Nucleus accumbens (tissue), 56 donors: ENCODE measurements at places on chromosomes 5 and 9.
A peak's percentile ranks its signal among the peaks of the same experiment; 100 is the strongest.

GRCh38 chr5:171601266-171601881 is 181.9 kb downstream of the FGF18 start:
- DNase-seq = no peak

GRCh38 chr5:82364497-82364896 is 86.3 kb upstream of the RPS23 start:
- no peak for DNase-seq

- no peak for DNase-seq
These were observed 717.0 kb downstream of the BRINP1 start for GRCh38 chr9:118652258-118652657.

DNA sequence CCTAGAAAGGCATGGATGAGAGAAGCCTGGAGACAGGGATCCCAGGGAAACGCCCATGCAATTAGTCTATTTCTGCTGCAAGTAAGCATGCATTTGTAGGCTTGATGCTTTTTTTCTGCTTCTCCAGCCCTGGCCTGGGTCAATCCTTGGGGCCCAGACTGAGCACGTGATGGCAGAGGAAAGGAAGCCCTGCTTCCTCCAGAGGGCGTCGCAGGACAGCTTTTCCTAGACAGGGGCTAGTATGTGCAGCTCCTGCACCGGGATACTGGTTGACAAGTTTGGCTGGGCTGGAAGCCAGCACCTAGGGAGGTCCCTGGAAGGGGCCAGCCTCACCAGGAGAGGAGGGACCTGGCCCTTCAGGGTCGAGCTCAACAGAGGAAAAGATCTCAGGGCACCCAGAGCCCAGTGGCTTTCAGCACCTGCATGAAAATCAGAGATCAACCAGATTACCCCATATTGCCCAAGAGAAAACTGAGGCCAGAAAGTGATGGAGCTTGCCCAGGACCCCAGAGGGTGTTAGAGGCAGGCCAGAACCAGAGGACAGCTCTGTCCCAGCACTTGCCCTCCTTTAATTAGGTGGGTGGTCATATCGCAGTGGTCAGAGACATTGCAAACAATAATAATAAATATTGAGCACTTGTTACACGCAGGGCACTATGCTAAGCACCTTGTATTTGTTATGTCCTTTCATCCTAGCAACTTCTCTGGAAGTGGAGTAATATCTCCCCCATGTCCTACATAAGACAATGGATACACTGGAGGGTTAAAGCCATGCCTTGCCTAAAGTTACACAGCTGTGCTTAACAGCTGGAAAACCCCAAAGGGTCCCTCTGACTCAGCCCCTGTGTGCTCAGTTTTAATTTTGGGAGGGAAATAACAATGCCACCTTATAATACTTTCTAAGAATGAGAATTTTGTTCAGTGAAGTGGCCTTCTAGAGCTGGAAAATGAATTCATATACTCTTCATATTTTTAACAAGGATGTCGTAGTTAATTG is 67.1 kb downstream of the KLF4 start:
- peak; percentile 17 for DNase-seq

DNA sequence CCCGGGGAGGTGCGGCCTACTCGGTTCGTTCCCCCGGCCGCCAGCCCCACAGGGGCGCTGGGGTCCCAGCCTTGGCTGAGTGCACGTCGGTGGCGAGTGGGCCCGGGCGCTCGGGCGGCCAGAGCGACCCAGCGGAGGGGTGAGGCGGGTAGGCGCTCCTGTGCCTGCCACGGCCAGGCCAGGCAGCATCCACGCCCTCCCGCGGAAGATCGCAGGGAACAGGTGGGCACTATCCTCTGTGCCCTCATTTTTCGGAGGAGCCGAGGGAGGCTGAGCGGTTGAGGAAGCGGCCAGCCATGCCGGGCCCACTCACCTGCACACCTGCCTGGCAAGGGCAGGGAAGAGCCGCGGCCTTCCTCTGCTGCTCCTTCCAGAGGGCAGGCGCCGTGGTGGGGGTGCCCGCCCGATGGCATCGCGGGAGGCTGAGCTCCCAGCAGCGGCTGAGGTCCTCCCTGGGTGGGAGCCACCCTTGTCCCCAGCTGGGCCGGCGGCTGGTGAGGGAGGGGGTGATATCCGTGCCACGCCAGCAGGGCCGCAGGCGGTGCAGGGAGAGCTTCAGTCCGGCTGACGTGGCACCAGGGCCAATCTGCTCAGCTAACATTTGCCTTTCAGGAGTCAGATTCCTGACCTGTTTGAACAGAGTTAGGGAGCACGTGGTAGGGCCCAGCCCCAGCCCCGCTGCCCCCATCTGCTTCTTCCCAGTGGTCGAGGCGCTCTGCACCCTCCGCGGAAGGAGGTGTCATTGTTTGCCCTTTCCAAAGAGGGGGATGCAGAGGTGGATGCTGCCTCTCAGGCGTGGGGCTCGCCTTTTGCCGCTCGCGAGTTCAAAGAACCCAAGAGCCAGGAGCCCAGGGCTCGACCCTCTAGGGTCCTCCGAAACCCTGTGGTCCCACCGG is 1.6 kb upstream of the SEC16A start:
- DNase-seq = peak; percentile 40

GRCh38 chr9:504921-505740 is 290.5 kb downstream of the DOCK8 start:
- DNase-seq = peak; percentile 13

GRCh38 chr9:14400658-14400995 is 86.7 kb upstream of the NFIB start:
- peak; percentile 34 for DNase-seq

- DNase-seq = no peak
These were observed 49.6 kb upstream of the UBAC1 start for GRCh38 chr9:136010615-136011361.

DNA sequence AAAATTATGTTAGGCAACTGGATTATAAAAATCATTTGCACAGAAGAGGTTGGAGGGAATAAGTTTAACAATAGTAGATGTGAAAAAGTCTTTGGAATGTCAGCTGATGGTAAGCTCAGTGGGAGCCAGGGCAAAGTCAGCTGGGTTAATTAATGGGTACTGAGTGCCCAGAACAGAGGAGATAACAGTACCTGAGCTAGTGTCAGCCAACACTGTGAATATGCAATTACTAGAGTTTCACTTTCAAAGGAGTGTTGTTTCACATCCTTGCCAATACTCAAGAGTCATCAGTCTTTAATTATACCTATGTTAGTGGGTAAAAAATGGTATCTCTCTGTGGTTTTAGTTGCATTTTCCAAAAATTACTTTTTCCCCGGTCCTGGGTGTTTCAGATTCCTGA is 135.1 kb downstream of the KIF4B start:
- DNase-seq = no peak

DNA sequence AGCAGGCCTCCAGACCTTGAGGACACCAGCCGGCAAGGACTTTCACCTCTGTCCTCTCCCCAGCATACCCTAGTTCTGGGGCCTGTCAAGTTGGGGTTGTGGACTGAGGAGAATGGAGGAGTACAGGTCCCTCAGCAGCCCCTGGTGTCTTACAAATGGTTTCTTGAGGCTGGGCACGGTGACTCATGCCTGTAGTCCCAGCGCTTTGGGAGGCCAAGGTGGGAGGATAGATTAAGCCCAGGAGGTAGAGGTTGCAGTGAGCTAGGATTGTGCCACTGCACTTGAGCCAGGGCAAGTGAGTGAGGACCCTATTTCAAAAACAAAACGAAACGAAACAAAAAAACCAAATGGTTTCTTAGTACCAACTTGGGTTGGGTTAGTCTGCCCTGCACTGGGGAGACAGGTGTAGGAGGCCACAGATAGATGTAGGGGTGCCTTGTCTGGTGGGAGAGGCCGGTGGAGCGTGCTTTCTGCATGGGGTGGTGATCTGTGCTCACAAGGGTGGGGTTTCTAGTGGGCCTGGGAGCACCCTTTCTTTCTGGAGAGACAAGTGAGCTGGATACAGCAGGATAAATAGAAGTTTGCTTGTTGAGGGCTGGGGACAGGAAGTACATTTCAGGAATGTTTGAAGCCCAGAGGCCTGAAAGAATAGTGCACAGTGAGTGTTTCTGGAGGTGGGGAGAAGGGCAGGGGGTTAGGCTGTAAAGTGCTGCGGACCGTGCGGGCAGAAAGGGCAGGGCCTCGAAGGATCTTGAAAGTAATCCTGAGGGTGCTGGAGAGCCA is 37.7 kb upstream of the PSD2 start:
- DNase-seq = no peak

GRCh38 chr9:132942541-132943182 is 1.8 kb downstream of the TSC1 start:
- DNase-seq = no peak

- no peak for DNase-seq
These were observed 140.8 kb upstream of the LMX1B start for GRCh38 chr9:126472948-126473298.

GRCh38 chr9:35820076-35820475 is 5.2 kb upstream of the HINT2 start:
- no peak for DNase-seq

- DNase-seq = no peak
These were observed 78.7 kb upstream of the GNA14 start for GRCh38 chr9:77726814-77727213.

DNA sequence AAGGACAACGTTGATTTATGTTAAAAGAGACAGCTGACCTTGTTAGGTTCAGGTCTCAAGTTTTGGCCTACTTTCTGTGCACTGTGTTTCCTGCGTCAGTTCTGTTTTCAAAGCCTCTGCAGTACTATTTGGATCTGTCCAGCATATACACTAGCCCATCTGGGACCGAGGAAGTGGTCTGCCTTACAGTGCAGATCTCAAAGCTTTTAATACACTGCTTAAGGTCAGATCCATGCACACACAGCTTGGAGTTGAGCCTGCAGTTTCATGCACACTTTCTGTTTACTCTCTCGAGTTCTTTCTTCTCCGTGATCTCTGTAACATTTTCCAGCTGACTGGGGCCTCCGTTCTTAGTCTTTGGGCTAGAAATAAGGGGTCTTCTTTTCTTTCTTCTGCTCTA is 24.1 kb downstream of the CARTPT start:
- DNase-seq = no peak

DNA sequence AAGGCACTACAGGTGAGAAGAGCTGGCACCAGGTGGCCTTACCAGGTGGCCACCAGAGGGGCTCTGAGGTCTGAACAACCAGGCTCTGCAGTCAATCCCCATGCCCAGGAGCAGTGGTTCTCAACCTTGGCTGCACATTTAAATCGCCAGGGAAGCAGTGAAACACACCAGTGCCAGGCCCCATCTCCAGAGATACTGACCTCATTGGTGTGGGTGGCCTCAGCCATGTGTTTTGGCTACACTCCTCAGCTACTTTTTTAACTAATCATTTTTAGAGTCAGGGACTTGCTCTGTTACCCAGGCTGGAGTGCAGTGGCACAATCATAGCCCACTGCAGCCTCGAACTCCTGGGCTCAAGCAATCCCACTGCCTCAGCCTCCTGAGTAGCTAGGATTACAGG is 56.0 kb downstream of the GABBR2 start:
- DNase-seq = no peak

GRCh38 chr9:27192291-27192960 is 83.4 kb downstream of the TEK start:
- no peak for DNase-seq

GRCh38 chr9:8365466-8366160 is 566.0 kb upstream of the DMAC1 start:
- no peak for DNase-seq

DNA sequence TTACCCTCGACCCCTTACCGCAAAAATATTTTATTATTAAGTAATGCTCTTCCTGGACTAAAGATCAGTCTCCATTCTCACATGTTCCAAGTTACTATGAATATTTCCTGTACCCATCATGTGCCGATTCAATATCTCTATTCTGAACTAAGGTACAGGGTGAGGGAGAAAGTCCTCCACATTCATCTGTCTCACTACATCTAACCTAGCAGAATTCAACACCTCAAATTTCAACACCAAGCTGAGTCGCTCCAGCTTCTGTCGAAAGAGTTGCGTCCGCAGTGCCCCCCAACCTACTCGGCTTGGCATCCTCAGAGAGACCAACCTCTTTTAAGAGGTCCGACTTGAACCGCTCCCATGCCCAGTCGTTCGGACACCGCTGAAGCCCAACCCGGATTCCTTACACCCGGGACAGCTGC is 1.0 kb downstream of the CERT1 start:
- no peak for DNase-seq

GRCh38 chr5:39998518-39998917 is 573.7 kb upstream of the DAB2 start:
- DNase-seq = no peak

- DNase-seq = no peak
These were observed 343.2 kb downstream of the SEMA5A start for GRCh38 chr5:9202636-9203035.

- no peak for DNase-seq
These were observed 121.6 kb downstream of the WNK2 start for GRCh38 chr9:93305497-93306020.
